ENCODE measurements at places on chromosomes 6 and 20. TPM values are rescaled to one million over a fixed set of nuclear protein-coding genes. Genes with fewer than 3 reads are reported as not detected.

DNA sequence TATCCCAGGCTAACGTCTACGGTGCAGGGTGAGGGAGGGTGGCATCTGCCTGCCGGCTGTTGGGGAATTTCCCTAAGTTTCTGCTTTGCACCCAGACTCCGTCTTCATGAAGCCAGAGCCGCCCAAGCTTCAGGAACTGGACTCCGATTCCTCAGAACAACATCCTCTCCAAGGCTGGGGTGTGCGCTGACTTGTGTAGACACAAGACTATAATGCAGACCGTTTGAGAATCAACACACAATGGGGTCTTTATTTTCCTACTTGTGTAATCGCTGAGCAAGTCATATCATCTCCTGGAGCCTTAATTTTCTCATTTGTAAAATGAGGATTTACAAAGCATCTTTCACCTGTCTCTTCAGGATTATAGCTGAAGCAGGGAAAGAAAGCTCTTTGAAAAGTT, 160.5 kb upstream of the AGPAT4 start:
- DNase-seq, result no peak

GRCh38 chr6:151082079-151082478, 157.7 kb upstream of the AKAP12 start:
- DNase-seq, result no peak

- no peak for DNase-seq
Measured at GRCh38 chr6:170266061-170266825, 24.6 kb downstream of the DLL1 start.

GRCh38 chr6:21084656-21085055, 508.9 kb upstream of the SOX4 start:
- DNase-seq, result no peak

Gene SLC16A10
- total RNA-seq, result not detected

GRCh38 chr6:85436939-85437495, 12.9 kb upstream of the NT5E start:
- no peak for DNase-seq

GRCh38 chr20:62027116-62027515, 38.6 kb downstream of the TAF4 start:
- no peak for DNase-seq

DNA sequence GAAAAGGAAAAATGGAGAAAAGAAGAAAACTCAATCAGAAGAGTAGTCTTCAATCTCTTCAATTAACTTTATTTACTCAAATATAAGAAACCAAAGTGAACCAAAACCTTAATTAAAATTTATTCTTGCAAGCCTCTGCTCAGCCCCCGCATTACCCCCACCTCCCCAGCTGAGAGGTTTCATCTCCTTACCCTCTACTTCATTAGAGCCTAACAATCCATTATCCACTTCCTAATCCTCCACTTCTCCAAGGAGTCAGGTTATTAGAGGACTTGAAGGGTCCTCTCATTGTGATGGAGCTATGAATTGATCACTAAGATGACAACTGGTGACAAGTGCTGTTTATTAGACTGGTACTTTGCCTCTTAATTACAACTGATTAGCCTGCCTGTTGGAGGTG, 956.5 kb downstream of the TFAP2A start:
- no peak for DNase-seq

- DNase-seq, result no peak
Measured at GRCh38 chr6:138455746-138456400, 43.4 kb downstream of the NHSL1 start.

DNA sequence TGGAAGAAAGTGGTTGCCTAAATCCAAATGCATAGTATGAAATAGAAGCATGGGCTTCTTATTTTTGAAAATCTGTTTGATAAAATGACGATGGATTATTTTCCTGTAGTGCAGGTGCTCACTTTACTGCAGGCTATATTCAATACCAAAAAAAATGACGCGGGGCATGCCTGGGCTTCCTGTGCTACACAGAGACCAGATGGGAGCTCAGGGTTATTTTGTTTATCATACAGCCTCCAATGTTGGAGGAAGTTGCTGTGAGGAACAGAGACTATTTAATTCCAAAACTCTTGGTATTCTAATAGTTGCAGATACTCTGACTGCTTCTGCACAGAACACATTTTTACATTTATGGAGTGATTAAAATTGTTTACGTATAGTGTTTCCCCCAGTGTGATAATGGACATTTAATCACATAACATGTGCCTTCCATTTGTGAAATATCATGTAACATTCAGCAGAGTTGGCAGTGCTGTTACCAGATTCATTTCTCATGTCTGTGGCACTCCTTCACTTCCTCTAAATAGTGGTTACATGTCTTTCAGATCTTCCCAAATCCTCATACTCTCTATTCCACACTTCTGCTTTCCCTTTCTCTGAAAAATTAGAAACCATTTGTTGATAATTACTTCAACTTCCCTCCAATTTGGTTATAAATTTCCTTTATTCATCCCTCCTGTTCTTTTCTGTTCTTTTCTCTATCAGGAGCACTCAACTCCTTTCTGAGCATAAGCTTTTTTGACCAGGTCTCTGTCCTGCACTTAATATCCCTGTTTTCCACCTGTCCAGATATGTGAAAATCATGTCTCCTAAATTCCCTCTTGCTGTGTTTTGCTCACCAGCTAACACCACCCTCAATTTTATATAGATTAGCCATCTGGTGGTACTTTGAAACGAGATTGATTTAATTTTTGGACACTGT, 121.6 kb downstream of the ADGRB3 start:
- no peak for DNase-seq

GRCh38 chr6:99334526-99335127, 14.8 kb downstream of the FAXC start:
- DNase-seq, result peak; percentile 55

GRCh38 chr6:38776515-38776914, 61.4 kb downstream of the DNAH8 start:
- DNase-seq, result peak; percentile 18

GRCh38 chr6:119614138-119614537, 264.6 kb upstream of the MAN1A1 start:
- no peak for DNase-seq

DNA sequence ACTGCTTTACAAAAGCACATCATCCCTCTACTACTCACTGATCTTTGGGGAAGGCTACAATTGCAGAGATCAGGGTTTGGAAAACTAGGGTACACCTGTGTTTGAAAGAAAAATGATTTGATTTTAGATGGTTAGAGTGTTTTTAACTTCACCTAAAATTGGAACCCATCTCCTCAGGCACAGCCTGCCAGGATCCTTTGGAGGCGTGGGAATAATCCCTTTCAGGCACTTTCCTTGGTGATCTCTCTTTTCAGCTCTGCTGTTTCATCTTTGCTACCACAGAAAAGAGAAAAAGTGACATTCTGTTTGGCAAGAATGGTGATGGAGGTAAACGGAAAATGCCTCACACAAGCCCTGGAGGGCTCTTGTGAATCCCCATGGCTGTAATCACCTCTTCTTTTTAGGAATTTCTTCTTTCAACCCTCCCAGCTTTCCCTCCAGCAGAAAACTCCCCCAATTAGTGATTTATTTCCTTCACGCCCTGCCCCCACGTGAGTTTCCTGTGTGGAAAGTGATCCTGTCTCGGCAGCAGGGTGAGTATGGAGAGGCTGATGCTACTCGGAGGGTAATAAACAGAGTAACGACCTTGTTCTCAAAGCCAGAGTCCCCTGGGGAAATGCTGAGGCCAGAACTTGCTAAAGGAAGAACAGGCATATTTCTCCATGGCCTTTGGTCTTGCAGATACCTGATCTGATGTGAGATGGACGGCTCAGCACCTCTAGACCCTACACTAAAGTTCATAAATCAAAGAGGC, 9.2 kb downstream of the KCNG1 start:
- DNase-seq, result no peak

Gene TNFRSF21
- total RNA-seq, result 39.3 TPM

GRCh38 chr6:72350296-72350881, 271.5 kb upstream of the KCNQ5 start:
- no peak for DNase-seq

- no peak for DNase-seq
Measured at GRCh38 chr6:166645896-166646295, 18.8 kb upstream of the RPS6KA2 start.

DNA sequence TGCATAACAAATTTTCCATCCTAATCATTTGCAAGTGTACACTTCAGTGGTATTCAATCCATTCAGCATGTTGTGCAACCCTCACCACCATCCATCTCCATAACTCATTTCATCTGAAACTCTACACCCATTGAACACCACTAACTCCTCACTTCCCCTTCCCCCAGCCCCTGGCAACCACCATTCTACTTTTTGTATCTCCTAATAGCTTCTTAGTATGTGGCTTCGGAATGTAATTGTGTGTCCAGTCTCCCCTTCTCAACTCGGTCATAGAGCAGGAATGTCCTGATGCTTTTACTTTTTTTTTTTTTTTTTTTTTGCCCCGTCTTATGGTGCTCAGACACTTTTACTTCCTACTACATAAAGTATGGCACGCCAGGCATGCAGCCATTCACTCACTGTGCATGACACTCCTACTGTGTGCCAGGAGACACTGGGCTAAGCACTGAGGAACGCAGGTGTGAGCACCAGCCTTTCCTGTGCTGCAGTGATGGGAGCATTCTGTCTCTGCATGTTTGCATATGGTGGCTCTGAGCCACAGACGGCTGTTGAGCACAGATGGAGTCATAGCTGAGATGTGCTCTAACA, 15.3 kb downstream of the HCK start:
- DNase-seq, result peak; percentile 52
